Stimulated activated CD8-positive, alpha-beta memory T cell treated with anti-CD3 and anti-CD28 coated beads, Interleukin-7, amount 100 ng/mL, for 24 hours (primary cell): ENCODE measurements at places on chromosomes 2 and 18.

DNA sequence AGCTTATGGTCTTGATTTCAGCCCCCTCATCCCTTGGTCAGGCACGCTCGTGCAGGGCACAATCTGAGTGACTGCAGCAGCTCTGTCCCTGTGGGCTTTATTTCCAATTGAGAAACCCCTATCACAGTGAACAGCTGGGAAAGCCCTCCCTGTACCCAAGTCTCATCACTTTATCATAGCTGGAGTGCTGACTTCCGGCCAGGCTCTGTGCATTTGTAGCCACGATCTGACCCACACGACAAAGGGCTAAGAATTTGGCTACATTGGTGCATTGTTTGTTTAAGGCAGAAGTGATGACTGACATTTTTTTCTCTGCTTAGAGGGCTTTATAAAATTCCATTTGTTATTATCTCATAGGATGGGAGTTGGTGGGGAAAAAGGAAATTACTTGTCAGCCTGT lies 184.4 kb downstream of the KCNS3 start:
- DNase-seq, result no peak

DNA sequence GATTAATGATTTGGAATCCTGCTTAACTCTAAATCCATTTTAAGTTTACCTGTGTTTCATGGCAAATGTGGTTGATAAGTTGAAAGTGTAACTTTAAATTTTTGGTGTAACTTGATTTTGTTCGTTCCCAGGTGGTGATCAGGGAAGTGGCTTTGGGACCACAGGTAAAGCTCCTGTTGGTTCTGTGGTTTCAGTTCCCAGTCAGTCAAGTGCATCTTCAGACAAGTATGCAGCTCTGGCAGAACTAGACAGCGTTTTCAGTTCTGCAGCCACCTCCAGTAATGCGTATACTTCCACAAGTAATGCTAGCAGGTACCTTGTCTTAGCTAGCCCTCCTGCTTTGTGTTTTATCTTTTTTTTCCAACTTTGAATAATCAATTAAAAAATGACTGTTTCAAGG lies 62.8 kb downstream of the AGFG1 start:
- no peak for DNase-seq

DNA sequence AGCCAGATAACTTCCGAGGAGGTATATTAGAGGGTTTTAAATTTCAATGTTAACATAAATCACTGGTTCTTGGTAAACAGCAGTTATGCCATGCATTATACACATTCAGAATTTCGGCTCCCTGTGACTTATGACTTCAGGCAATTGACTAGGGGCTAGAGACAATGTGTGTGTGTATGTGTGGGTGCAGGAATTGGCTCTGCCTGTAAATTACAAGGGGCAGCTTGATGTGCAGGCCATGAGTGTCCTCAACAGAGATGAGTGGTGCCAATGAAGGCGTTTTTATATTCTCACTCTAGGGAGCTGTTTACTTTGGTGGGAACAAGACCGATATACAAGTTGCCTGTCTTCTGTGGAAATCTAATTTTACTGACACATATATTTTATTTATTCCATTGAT lies 161.6 kb downstream of the CSRNP3 start:
- DNase-seq, result no peak

DNA sequence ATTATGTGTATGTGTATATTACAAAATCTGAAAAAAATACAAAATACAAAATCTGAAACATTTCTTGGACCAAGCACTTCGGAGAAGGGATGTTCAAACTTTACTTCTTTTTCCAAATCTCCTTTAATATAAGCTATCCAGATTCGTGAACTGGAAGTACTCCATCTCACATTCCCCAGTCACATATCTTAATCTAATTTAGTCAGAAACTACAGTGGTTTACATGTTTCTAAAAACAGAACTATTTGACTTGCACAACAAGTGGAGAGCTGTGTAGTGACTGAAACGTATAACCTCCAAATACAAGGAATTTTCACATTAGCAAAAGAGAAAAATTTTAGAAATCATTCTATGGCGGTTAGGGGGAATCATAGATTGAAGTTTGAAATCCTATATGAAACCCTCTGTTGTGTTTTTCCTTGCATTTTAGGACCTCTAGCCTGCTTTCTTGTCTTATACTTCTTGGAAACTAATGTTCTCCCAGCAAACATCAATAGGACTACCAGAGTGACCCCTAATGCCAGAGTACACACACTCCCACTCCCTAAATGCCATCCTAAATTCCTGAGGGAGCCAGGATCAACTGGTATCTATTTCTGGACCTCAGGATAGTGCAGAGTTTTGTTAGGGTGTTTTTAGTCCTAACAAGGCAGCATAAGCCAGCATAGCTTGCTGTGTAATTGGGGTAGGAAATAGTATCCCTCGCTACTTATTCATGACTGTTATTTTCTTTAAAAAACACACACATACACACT lies 30.2 kb upstream of the ROCK1 start:
- no peak for DNase-seq

DNA sequence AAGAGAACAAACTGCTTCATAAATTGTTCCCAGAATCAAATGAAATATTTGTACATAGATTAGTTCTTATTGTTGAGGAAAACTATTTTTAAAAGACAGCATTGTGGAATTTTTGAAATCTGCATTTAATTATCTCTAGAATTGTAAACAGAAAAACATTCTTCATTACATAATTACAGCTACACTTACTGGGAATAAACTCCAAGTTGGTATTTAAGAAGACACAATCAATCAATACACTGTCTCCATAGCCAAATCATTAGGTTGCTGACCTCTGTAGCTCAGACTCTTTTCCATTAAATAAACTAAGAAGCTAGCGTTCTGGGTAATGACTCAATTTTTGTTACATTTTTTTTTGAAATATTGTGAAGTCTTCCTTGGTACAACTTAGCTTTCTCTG lies 70.2 kb upstream of the PIEZO2 start:
- DNase-seq, result no peak

DNA sequence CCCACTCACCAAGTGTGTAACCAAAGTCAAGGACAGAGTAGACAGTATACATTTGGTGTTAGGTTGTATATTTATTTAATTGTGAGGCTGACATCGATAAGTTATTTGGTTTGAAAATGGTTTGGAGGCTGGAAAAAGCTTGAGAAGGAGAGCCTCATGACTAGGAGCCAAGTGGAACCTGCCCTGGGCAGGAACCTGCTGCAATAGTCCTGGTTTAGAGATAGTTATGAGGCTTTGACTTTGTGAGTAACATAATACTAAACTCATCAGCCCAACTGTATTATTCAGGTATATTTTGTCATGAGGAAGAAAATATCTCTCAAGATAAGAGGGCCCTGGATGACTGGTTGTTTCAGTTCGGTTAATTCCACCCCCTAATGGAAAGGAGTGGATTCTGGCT lies 234.3 kb upstream of the CYRIA start:
- DNase-seq, result no peak
